ENCODE measurements at places on chromosomes 3 and 15.

- no peak for DNase-seq
Measured at GRCh38 chr15:59792359-59792758, 103.2 kb upstream of the BNIP2 start.

DNA sequence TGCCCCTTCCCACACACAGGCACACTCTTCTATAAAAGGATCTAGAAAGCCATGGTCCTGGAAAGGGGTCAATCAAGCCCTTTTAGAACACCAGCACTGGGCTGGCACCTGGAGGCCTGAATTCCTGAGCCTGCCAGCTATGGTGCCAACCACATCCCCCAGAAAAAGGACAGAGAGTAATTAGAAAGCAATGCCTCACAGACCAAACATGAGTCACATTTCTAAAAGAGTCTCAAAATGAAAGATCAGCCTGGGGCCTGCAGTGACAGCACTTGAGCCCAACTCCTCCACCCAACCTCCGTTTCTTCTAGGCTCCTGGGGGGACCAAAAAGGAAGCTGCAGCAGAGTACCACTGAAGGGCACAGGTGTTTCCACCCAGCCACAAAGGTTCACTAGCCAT is 14.1 kb downstream of the MYLK start:
- DNase-seq: no peak

DNA sequence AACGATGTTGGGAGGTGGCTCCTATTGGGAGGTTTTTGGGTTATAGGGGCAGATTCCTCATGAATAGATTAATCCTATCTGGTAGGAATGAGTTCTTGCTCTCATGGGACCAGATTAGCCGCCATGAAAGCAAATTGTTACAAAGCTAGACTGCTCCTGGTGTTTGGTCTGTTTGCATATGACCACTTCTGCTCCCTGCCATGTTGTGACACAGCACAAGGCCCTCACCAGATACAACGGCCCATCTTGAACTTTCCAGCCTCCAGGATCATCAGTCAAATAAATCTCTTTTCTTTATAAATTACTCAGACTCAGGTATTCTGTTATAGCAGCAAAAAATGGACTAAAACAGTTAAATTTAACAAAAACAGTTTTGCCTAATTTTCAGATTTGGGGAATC is 34.4 kb downstream of the TRIM42 start:
- no peak for DNase-seq

DNA sequence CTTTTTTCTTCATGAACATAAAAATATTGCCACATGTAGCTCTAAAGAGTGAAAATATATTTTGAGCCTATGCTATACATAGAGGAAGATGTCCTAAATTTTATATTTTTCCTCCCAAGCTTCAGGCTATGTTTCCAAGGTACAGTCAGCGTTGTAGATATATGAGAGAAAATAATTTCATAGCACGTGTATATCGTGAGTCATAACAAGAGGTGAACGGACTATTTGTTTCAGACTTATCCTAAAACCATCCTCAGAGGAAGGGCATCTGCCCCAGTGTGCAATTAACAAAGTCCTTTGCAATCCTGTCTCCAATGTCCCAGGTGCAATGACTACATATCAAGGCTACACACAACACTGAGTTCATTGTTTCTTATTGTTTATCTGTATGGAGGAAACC is 177.3 kb upstream of the ARRDC4 start:
- no peak for DNase-seq

GRCh38 chr3:14846226-14846880 is 27.6 kb downstream of the FGD5 start:
- no peak for DNase-seq
